ENCODE measurements at places on chromosomes 3 and 15.

DNA sequence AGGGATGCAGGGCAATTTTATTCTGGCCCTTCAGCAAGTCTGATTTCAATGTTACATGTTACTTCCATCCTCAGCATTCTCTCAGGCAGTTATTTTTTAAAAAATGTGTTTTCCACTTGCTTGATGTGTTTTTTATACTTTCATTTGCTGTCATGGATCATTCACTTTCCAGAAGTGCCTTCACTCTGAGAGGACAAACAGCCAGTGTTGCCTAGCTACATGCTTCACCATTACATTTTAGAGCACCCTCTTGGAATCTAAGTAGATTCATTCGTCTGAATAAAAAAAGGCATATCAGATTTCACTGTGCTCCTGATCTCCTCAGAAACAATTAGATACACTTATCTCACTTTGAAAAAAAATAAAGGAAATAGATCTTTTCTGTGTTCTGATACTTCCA, 93.6 kb upstream of the POU1F1 start:
- no peak for DNase-seq

- no peak for DNase-seq
Observed at GRCh38 chr15:67019884-67020520, 45.4 kb upstream of the SMAD3 start.

GRCh38 chr3:123347691-123348264, 101.1 kb downstream of the ADCY5 start:
- no peak for DNase-seq

- DNase-seq = no peak
Observed at GRCh38 chr3:43353923-43354670, 67.8 kb downstream of the SNRK start.

DNA sequence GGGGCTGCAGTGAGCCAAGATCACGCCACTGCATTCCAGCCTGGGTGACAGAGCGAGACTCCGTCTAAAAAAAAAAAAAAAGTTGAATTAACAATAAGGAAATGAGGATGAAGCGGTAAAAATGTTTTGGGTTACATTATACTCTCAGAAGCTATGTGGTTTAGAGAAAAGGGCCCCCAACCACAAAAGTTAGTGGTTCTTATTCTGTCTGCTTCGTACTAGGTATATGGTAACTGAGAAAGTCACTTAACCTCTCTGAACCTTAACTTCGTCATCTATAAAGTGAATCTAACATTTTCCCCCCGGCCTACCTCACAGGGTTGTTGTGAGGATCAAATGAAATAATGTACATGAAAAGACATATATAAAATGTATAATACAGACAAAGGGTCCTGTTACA, 38.4 kb upstream of the EHHADH start:
- no peak for DNase-seq

GRCh38 chr3:88028876-88029275, 29.9 kb downstream of the CGGBP1 start:
- DNase-seq = no peak

DNA sequence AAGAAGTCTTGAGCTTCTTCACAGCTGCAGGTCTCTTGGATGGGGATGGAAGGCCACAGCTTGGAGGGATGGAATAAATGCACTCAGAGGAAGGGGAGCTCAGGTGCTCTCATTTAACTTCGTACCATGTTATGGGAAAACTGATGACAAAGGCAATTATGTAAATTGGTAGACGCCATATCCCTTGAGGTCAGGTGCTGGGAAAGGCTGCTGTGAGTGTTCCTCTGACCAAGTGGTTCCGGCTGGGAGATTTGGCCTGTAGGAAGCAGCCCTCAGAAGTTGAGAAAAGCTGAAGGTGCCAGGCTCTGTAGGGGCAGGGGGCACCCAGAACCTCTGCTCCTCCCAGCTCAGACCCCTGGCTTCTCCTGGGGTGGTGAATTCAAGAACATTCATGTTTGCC, 47.1 kb downstream of the FAH start:
- no peak for DNase-seq

DNA sequence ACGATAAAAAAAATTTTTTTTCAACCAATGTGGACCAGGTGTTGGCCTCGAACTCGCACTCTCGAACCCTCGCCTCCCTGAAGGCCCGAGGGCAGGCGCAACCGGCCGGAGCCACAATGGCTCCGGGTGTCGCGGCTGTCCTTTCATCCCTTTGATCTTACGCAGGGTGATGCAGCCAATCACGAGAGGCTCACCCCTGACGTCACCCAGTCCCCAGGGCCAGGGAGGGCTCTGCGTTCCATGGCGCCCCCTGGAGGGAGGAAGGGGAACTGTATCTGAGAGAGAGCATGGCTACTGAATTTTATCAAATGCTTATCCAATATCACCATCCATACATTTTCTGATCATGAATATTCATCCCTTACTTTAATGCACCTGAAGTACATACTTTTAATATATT, 15.4 kb upstream of the GMNC start:
- DNase-seq = no peak

DNA sequence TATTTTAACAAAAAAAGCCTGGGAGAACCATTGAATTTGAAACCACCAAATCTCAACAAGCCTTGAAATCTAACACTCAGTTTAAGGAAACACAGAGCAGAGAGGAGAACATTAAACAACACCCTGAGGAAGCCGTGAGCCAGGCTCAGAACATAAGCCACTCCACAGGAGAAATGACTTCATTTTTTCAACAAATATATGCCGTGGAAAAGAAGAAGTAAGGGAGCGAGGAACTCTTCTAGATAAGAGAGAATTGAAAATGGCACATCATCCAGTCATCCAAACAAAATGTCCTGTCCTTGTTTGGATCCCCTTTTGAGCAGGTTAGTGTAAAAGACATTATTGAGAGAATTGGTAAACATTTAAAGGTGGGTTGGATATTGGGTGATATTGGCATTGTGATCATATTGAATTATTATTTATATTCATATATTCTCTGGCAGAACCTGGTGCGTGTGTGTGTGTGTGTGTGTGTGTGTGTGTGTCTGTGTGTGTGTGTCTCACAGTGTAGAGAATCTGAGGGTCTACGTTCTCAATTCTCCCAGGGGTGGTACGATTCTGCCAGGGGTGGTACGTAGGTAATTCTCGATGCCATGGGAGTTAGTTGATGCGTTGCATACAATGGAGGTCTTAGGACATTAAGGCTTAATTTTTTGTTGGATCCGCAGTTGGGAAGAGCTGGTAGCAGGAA, 94.4 kb downstream of the ST6GAL1 start:
- DNase-seq = no peak

GRCh38 chr3:58296843-58297242, 9.2 kb upstream of the RPP14 start:
- no peak for DNase-seq

- DNase-seq = no peak
Observed at GRCh38 chr3:20604659-20605058, 418.7 kb upstream of the SGO1 start.

GRCh38 chr15:46872981-46873330, 844.3 kb upstream of the SEMA6D start:
- DNase-seq = no peak

GRCh38 chr15:49589030-49589429, 31.6 kb downstream of the FAM227B start:
- DNase-seq = no peak

- no peak for DNase-seq
Observed at GRCh38 chr3:107366766-107367165, 10.5 kb upstream of the CCDC54 start.

GRCh38 chr3:48647714-48648113, 12.5 kb upstream of the SLC26A6 start:
- DNase-seq = no peak

DNA sequence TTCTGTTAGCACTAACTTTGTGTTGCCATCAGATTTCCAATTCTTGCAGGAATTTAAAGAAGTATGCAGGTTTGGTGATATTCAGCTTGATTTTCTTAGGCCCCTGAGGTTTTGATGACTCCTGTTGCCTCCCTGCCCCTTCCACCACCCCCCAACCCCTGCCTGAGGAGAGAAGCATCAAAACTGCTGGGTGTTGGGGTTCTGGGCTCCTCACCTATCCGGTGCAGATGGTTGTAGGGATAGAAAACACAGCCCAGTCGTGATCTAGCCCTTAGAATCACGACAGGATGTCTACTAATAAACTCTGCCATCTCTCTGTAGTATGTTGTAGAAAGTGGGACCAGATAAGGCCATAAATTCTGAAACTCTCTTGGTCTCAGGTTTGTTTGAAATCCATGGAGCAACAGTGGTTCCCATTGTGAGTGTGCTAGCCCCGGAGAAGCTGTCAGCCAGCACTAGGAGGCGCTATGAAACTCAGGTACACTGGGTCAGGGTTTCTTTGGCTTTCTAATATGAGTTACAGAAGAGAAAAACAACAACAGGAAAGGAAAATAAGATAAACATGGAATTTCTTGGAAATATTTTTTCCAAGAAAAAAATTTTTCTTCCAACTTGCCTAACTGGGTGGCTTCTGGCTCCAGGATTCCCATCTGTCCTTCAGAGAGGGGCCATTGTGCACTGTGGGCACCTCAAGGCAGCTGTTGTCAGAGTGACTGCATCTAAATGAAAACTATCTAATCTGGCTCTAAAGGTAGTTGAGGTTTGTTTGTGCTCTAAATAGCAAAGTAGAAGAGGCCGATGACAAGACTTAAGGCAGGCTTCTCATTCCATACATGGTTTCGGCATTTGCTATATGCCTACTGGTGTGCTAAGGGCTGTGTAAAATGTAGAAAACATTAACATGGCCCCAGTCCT, 8.7 kb downstream of the SRP14 start:
- no peak for DNase-seq

- no peak for DNase-seq
Observed at GRCh38 chr15:35697549-35698299, 151.8 kb upstream of the DPH6 start.

GRCh38 chr3:115550285-115550761, 73.0 kb upstream of the GAP43 start:
- DNase-seq = no peak

- no peak for DNase-seq
Observed at GRCh38 chr3:87206635-87207034, 20.5 kb upstream of the CHMP2B start.

DNA sequence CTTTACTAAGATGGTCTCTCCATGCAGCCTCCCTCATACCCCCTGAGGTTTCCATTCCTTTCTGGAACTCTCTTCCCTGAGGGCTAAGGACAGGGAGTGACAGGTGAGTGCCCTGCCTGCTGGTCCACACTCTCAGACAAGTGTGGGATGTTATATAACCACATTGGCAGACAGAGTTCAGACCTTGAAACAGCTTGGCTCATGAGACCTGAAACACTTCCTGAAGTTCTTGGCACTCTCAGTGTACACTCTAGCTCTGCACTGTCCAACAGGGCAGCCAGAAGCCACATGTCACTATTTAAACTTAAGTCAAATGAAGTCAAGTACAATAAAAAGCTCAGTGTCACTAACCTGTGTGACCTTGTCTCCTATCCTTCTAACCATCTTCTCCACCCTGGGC, 188.5 kb downstream of the ZNF621 start:
- no peak for DNase-seq

GRCh38 chr3:175342196-175342595, 483.1 kb downstream of the NAALADL2 start:
- no peak for DNase-seq

DNA sequence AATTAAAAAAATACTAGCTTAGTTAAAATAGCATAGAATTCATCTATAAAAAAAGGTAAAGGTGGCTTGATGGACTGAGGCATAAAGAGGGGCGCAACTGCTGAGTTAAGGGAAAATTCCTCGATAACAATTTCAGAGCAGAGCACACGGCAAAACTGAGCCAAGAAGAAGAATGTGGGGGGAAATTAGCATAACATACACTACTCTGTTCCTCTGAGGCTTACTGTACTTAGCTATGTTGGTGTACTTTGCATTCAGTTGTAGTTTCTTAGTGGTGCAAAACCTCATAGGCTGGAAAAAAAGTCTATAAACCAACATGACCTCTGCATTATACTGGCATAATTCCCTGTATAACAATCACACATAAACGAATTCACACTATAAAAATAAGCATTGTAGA, 357.9 kb upstream of the LRRC3B start:
- no peak for DNase-seq

DNA sequence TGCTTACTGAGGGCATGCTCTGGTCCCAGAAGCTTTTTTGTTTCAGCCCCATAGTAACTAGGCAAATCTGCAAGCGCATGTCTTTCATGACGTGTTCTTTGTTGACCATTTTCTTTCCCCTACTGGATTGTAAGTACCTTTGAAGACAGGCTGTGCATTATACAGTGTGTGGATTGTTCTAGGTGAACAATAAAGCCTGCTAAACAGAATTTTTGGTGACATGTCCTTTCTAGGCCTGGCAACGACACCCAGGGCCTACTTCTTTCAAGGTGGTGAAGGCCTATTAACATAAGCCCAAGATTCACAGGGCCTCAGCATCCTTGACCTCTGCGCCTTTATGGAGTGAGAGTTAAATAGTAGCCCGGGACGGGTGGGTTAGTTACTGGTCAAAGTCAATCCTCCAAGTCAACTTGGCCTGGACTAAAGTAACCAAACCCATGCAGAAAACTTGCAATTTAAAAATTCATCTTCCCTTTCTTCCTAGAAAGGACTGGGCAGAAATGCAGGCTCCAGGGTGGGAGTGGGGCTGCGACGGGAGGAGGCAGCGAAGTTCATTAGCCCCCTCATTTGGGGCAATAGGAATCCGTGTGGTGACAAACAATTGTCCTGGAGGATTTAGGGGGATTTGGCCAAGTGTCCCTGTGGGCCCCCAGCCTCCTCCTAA, 37.6 kb upstream of the TRIM71 start:
- no peak for DNase-seq

GRCh38 chr3:188797045-188797444, 374.7 kb upstream of the TPRG1 start:
- DNase-seq = no peak

- no peak for DNase-seq
Observed at GRCh38 chr3:149575961-149576564, 81.8 kb downstream of the WWTR1 start.

GRCh38 chr3:118984699-118985098, 49.9 kb downstream of the IGSF11 start:
- no peak for DNase-seq

GRCh38 chr3:194879991-194880939, 194.6 kb downstream of the FAM43A start:
- no peak for DNase-seq
